ENCODE measurements at places on chromosomes 2 and 18.

GRCh38 chr2:197280015-197280702, 30.4 kb downstream of the ANKRD44 start:
- no peak for DNase-seq

DNA sequence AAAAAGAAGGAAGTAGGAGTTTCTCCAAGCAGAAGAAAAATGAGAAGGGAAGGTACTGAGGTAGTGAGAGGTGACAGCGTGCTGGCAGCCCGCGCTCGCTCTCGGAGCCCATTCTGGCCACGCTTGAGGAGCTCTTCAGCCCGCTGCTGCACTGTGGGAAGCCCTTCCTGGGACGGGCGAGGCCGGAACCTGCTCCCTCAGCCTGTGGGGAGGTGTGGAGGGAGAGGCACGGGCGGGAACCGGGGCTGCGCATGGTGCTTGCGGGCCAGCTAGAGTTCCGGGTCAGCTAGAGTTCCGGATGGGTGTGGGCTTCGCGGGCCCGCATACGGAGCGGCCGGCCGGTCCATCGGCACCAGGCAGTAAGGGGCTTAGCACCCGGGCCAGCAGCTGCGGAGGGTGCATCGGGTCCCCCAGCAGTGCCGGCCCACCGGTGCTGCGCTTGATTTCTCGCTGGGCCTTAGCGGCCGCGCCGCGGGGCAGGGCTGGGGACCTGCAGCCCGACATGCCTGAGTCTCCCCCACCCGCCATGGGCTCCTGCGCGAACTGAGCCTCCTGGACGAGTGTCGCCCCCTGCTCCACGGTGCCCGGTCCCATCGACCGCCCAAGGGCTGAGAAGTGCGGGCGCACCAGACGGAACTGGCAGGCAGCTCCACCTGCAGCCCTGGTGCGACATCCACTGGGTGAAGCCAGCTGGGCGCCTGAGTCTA, 11.1 kb upstream of the CYS1 start:
- DNase-seq, result no peak

- DNase-seq, result no peak
These were observed 117.4 kb upstream of the COPS8 start for GRCh38 chr2:236968101-236968879.

DNA sequence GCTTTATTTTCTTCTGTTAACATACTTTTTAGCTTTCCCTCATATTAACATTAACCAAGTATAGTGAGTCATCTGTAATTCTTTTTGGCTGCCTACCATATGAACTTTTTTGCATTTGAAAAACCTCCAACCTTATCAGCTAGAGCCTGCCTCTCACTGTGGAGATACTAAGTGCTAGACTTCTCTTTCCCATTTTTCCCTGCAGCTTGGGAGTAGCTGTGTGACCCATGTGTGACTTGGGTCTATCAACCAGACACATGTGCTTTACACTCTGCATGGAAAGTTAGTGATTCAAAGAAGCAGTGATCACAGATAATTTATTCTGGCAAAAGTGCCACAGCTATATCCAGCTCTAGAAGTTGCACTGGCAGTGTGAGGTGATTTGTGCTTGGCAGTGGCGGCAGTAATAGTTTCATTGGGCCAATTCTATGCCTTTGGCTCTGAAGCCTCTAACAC, 36.3 kb downstream of the PREPL start:
- DNase-seq, result no peak

DNA sequence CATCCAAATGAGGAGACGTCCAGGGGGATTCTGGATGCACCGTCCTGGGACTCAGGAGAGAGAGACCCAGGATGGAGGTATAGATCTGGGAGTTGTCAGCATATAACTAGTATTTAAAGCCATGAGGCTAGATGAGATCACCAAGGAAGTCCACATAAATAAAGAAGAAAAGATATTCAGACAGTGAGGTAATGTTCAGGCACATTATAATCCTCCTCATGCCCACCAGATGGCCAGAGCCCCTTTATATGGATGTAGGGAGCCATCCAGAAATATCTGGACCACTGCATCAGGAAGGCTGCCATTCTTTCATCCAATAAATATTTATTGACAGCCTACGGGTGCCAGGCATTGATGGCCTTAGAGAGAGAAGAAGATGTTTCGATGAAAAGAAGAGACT, 21.2 kb upstream of the NCKAP5 start:
- DNase-seq, result no peak

DNA sequence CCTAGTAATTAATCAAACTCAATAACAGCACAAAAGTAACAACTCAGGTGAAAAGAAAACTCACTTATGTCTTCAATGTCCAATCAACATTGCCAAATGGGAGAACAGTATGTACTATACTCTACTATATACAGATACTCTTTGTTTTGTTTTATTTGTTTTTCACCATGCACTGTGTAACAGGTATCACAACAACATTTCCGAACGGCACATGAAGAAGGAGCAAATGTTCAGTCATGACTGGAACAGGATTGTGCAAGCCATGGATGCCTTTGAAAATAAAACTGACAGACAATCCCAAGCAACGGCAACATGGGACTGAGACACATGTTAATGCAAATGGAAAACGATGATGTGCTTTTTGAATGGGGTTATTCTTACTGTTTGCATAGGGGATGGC, 334.9 kb upstream of the THUMPD2 start:
- DNase-seq, result no peak

GRCh38 chr2:88114889-88115288, 13.0 kb downstream of the FABP1 start:
- no peak for DNase-seq

DNA sequence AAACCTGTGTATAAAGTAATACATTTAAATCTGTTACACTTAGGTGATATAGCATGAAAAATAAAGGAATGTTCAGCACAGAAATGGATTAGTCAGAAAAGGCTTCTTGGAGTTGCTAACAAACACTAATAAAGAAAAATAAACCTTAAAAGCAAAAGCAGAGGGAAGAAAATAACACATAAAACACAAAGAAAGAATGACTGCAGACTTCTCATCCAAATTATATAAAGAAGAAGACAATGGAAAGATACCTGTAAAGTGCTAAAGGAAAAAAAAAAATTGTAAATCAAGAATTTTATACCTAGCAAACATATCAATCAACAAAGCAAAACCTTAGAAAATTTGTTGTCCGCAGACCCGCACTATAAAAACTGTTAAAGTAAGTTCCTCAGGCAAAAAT, 63.6 kb downstream of the EXOC6B start:
- no peak for DNase-seq

- no peak for DNase-seq
These were observed 464.9 kb downstream of the CDH2 start for GRCh38 chr18:27712066-27712465.

GRCh38 chr2:61995515-61995914, 90.0 kb downstream of the COMMD1 start:
- DNase-seq, result no peak

DNA sequence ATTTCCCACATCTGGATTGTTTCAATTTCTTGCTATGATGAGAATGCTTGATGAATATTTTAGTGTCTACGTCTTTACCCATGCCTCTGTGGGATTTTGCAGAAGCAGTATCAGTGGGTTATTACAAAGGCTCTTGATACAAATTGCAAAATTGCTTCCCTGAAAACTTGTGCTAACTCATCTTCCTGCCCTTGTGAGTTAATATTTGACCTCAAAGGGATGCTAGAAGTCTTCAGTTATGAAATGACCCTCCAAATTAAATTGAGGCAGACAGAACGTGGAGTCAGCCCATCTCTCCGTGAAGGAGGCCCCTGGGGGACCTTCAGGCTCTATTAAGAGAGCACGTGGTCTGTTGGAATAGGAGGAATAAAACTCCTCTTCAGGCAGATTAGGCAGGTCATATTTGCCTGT, 239.2 kb upstream of the HS6ST1 start:
- no peak for DNase-seq

DNA sequence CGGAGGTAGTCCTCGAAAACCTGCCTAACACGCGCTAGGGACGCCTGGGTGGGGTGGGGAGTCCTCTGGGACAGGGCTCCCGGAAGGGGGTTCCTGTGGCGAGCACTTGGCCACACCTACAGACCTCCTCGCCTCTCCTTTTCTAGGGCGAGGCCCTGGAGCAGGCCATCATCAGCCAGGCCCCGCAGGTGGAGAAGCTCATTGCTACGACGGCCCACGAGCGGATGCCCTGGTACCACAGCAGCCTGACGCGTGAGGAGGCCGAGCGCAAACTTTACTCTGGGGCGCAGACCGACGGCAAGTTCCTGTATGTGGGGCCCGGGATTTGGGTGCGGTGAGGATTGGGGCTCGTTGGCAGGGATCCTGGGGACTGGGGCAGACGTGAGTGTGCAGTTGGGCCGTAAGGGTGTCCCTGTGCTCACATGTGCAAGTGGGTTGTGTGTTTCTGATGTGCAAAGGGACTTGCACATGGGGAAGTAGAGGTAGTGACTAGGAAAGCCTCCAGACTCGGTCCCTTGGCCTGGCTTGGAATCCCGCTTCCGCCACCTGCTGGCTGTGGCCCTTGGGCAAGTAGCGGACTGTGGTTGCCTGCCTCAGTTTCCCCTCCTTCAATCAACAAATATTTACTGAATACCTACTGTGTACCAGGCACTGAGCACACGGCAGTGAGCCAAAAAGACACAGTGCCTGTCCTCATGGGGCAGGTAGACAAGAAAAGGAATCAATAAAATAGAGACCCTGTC, 11.7 kb downstream of the ZAP70 start:
- DNase-seq, result no peak

GRCh38 chr18:75418293-75419005, 9.1 kb downstream of the SMIM21 start:
- DNase-seq, result no peak

- DNase-seq, result no peak
These were observed 56.8 kb upstream of the RASGRP3 start for GRCh38 chr2:33419581-33420200.

DNA sequence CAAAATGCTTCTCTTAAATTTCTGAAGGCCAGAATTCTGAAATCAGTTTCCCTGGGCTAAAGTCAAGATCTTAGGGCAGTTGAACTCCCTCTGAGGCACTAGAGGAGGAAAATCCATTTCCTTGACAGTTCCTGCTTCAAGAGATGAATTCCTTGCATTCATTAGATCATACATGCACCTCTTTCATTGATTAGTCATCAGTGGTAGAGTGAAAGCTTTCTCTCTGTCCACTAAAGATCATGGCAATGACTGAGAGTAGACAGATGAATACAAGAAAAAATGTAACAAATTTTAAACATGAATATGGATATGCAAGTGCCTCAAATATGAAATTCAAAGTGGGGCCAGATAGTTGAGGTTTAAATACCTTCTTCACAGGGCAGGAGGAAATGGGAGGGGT, 693.4 kb upstream of the TMEFF2 start:
- no peak for DNase-seq

- no peak for DNase-seq
These were observed 208.5 kb upstream of the NRP2 start for GRCh38 chr2:205473791-205474190.

DNA sequence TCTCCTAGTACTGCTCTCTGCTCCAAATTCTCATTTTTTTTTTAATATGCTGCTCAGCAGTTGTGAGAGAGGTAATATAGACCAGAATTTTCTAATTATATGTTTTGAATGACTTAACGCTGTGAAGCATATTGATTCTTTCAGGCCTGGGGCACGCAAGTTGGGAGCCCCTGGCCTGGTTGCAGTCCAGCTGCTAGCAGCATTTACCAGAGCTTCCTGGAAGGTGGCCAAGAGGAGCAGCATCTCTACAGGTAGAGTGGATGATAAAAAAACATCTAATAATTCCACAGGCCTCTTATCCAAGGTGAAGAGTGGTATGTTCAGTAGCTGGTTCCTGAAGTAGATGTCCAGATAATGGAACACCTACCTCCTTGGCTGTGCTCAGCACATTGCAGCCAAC, 7.3 kb upstream of the UGP2 start:
- no peak for DNase-seq

- DNase-seq, result no peak
These were observed 163.1 kb downstream of the TMEM18 start for GRCh38 chr2:513981-514706.

DNA sequence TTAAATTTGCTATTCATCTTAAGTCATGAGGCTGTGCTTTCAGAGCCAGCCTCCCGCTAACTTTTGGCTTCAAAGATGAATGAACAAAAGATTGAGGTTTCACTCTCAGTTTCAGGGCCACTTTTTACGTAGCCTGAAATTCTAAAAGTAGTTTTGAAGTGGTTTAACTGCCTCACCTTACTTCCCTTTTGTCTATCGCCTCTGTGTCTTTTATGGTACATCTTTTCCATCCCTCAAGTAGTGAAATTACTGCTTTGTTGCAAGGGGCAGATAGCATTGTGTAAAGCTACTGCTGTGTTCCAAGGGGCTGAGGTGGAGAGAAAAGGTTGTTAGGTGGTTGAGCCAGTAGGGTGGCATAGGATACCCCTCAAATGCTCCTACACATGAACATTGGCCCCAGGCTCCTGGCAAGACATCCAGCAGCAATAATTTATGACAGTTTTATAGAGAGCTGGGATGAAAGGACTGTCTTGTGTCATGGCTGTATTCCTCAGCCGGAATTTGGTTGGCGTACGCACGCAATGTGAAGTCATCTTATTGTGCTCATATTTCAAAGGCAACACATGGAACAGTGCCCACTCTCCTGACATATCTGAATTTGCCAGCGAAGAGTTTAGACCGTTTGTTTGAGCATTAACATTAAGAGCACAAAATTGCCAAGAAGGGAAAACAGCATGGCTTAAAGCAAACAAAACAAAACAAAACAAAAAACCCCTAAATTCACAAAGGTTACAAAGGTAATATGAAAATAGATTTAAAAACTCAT, 32.2 kb downstream of the QPCT start:
- DNase-seq, result no peak

DNA sequence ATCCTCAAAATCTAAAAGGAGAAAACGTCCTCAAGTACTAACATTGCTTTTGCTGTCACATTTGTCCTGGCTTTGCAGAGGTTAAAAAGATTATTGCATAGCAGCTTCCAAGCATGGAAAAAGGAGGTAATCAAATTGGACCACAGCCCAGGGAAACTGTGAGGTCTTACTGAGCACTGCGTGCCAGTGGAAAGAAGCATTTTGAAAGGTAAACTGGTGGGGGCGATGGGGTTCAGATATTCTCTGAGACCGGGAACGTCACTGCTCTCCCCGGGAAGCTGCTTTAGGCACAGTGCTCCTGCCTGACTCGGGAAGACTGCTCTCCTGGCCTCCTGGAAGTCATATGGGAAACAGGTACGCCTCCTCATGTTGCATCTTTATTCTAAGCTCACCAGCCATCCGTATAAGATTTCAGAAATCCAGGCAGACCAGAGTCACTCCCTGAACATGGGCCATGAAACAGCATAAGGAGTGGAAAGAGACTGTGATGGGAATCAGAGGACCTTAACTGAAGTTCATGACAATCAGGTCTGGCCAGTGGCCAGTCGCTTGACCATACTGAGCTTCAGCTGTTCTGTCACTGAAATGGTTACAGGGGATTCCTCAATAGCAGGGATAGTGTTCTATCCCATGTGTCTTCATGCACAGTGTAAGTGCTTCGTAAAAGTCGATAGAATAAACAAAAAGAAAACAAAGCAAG, 284.1 kb downstream of the TRIB2 start:
- DNase-seq, result no peak
